ENCODE measurements at places on chromosomes 11 and 22.
A peak's percentile ranks its signal among the peaks of the same experiment; 100 is the strongest.

- no peak for DNase-seq
Measured at GRCh38 chr11:100748153-100748552, 61.1 kb downstream of the ARHGAP42 start.

DNA sequence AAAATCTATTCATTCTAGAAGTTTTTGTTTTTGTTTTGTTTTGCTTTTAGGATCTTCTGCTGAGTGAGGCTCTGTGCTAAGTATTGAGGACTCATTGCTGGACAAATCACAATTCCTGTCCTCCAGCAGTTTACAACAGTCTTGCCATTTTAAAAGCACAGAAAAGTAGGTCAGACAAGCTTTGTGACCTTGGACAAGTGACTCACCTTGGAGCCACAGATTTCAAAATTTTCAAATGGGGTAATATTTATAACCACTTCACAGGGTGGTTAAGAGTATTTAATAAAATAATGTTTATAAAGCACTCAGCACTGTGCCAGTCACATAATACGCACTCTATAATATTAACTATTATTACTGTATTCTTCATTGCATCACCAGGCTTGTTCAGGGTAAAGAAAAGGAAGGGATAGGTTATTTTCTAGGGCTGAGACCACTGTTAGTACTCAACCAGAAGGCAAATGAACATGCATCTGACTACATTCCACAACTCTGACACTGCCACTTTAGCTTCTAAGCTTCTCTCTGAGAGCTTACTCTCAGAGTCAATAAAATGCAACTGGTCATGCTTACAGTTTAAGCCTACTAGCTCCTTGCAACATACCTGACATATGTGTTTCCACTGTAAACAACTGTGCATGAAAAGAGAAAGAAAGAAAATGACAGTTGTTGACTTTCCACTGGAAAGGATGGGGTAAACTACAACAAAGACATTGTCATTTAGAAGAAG is 63.2 kb upstream of the FIBIN start:
- DNase-seq: no peak

DNA sequence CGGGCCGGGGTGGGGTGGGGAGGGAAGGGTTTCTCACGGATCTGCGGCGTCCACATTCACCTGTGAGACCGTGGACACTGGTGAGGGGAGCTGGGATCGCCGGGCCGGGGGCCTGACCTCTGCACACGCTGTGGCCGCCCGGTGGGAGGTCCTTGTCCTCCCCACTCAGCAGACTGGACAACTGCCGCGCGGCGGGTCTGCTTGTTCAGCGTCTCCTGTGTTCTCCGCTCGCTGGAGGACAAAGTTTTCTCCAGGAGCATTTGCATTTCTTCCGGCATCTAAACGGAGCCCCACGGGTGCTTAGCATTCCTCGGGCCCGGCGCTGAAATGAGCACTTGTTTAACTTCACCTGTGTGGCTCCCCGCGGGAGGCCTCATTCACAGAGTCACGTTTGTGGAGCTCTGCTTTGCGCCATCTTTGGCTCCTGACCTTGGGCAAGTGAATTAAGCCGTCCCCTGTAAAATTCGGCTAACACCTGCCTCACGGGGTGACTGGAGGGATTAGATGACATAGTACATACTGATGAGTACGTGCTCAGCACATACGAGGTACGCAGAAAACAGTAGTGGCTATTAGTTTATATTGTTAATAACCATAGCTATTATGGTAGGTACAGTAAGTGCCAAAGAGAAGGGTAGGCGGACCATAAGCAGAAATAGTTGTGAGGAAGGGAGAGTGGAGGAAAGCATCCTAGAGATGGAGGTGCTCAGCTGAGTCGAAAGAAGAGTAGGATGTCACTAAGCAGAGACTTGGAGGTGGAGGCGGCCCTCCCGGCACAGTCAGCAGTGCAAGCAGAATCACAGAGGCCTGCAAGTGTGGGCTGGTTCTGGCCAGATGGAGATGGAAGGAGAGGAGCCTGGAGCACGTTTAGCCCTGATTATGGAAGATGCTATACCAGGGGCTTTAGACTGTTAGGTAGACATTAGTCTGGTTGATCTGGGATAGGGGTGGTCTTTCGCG is 885 bp downstream of the TRMU start:
- no peak for DNase-seq

- no peak for DNase-seq
Measured at GRCh38 chr11:2794046-2794967, 91.3 kb downstream of the CDKN1C start.

- no peak for DNase-seq
Measured at GRCh38 chr11:45431046-45432018, 145.2 kb upstream of the SYT13 start.

- no peak for DNase-seq
Measured at GRCh38 chr22:44085743-44086270, 61.7 kb downstream of the PARVB start.

GRCh38 chr11:86138958-86139357 is 70.1 kb upstream of the PICALM start:
- DNase-seq: peak; percentile 15

- no peak for DNase-seq
Measured at GRCh38 chr11:65334696-65335295, 1.1 kb downstream of the DPF2 start.

DNA sequence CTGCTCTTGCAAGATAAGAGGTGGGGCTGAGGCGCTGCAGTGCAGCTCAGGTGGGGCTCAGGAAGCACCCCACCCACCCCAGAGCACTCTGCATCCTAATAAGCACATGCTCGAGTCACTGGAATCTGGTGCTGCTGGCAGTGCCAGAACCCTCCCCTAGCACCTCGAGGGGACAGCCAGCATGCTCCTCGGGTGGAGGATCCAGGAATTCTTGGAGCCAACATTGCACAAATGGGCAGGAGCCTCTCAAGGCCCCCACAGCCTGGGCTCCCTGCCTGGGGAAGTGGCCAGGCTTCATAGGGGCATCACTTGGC is 27.5 kb upstream of the CABP7 start:
- no peak for DNase-seq

DNA sequence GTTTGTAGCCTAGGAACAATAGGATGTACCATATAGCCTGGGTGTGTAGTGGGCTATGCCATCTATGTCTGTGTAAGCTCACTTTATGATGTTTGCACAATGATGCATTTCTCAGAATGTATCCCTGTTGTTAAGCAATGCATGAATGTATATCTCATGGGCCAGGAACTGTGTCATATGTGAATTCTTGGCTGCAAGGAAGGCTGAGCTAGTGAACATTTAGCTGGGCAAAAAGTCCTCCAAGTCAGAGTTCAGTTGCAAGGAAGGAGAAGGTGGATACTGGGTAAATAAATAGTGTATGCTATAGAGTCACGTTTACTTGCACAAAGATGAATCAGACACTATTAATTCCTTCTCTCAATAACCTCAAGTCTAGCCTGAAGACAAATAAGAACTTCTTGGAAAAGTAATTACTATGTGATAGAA is 136.1 kb downstream of the EHF start:
- DNase-seq: no peak

GRCh38 chr11:109302591-109303334 is 119.2 kb upstream of the C11orf87 start:
- no peak for DNase-seq

GRCh38 chr22:23088199-23088604 is 17.9 kb downstream of the GNAZ start:
- DNase-seq: no peak

- DNase-seq: no peak
Measured at GRCh38 chr22:25482091-25482760, 82.2 kb upstream of the GRK3 start.

DNA sequence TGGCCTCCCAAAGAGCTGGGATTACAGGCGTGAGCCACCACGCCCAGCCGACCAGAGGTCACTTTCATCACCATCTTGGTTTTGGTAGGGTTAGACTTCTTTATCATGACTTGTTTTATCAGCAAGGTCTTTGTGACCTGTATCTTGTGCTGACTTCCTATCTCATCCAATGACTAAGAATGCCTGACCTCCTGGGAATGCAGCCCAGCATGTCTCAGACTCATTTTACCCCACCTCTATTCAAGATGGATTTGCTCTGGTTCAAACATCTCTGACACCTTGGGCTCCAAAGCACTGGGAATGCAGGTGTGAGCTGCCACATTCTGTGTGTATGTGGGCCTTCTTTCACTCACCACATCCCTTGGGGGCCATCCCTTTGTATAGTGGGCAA is 5.1 kb upstream of the TALDO1 start:
- no peak for DNase-seq

DNA sequence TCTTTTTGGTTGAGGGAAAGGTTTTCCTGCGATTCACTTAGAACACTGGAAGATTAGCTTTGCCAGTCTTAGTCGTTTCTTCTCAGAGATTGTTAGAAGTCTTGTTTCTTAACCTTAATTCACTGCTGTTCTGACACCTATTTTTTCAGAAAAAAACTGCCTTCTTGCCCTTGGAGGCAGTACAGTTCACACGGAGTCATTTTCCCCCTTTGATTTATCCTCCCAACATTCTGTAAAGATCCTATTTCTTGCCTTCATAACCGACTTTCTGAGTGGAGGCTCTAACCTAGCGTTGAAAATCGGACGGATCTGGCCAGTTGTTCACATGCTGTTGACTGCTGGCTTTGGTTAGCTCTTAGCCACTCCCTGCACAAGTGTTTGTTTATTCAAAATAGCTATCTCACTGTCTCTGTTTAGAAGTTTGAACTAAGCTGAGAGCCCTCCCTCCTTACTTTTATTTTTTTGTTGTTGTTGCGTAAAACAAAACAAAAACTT is 737 bp downstream of the BCL2L13 start:
- DNase-seq: no peak

GRCh38 chr11:1729692-1730011 is 20.7 kb downstream of the IFITM10 start:
- DNase-seq: no peak

GRCh38 chr22:20029550-20030225 is 8.8 kb downstream of the TANGO2 start:
- DNase-seq: no peak

DNA sequence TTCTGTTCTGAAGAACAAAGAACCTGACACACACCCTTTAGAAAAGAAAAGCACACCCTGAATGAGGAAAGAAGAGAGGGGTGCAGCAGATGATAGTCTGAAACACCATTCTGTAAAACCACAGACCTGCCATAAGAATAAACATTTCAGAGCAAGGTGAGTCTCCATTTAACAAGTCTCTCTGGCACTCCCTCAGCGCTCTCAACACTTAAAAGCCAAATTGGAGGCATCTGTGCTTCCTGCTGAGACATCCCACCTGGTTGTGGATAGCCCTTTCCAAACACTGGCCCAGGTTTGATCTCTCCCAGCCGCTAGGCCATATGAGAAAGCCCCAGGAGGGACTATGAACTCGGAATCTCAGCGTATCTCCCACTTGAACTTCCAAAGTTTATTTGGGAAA is 36.3 kb downstream of the ETS1 start:
- no peak for DNase-seq

GRCh38 chr11:76424379-76424778 is 20.4 kb upstream of the EMSY start:
- no peak for DNase-seq

GRCh38 chr11:129148487-129148886 is 43.6 kb downstream of the ARHGAP32 start:
- no peak for DNase-seq

DNA sequence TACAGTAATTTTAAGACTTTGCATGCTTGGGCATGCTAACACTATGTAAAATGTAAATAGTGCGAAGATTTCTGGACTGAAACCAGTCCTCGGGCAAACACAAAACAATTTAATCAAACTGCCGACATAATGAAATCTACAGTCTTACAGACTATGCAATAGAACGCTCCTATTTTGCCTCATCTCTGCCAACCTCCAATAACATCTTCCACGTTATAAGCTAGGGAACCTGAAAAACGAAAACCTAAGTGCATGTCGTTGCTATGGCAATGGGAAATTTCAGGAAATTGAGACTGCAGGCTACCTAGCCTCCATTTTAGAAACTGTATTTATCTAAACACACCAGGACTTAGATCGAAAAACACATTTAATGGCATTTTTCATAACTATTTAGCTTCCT is 1.1 kb downstream of the CSTF3 start:
- DNase-seq: no peak

DNA sequence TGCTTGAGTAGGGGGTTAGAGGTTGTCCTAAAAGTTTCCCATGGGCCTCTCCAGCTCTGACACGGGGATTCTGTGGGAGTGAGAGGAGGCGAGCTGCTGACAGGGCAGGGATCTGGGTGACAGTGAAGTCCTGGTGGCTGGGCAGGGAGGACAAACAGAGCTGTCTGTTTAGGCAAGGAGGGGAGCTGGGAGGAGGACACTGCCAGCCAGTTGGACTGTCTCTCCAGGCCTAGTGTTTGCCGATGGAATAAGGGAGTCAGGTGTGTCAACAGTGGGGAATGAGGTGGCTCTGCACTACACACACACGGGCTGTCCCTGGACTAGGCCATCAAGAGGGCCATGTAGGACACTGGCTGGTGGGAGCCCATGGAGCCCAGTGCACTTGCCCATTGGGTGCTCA is 20.6 kb upstream of the SYT7 start:
- no peak for DNase-seq

GRCh38 chr22:50622723-50623327 is 5.1 kb downstream of the ARSA start:
- DNase-seq: no peak

- DNase-seq: no peak
Measured at GRCh38 chr22:40313007-40313406, 33.3 kb upstream of the ADSL start.

DNA sequence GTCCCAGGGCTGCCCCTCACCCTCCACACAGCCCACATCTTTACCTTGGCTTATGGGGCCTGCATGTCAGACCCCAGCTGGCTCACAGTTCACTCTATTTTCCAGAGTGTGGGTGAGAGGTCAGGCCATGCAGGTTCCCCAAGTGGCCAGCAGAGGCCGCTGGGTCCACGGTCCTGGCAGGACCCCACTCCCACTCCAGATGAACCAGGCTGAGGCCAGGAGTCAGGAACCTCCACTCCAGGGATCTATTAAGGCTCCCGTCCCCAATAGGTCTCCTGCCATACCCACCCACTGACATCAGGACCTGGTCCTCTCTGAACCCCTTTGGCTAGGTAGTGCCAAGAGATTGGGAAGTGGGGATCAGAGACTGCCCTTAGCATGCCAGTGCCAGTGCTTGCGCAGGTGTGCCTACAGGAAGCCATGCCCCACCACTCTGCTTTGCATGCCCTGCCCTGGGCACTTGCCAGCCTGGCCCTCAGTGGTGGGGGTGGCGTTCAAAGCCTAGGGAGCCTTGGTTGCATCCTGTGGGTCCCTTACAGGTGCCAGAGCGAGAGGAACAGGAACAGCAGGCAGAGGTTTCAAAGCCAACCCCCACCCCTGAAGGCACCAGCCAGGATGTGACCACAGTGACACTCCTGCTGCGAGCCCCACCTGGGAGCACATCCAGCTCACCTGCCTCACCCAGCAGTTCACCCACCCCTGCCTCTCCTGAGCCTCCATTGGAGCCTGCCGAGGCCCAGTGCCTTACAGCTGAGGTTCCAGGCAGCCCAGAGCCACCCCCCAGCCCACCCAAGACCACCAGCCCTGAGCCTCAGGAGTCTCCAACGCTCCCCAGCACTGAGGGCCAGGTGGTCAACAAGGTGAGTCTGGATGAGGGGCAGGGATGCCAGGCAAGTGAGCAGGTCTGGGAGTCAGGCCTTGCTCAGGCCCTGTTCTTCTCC is 8.3 kb downstream of the SMTN start:
- DNase-seq: no peak

GRCh38 chr11:43567396-43567975 is 113.1 kb upstream of the HSD17B12 start:
- no peak for DNase-seq

- DNase-seq: no peak
Measured at GRCh38 chr22:25627271-25627852, 62.9 kb downstream of the GRK3 start.

GRCh38 chr11:95093548-95093947 is 3.9 kb downstream of the ENDOD1 start:
- DNase-seq: no peak
